ENCODE measurements at places on chromosomes 5 and 9.

DNA sequence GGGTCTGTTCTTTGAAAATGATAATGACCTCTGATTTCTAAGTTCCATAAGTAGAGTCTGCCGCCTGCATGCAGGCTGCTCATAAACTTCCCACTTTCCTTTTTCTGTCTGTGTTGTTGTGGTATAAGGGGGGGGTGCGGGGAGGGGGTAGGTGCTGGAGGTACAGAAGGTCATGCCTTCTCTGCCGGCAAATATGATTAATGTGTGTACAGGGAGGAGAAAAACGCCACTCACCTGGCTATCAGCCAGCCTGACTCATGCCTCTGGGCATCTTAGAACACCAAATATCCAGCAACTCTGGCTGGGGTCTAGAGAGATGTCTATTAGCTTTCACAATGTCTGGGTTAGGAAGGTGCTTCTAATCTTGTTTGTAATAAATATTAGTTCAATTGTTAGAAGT lies 128.3 kb downstream of the EFNA5 start:
- no peak for DNase-seq

GRCh38 chr9:7799944-7800285 lies 337 bp upstream of the DMAC1 start:
- no peak for DNase-seq

- DNase-seq = no peak
Measured at GRCh38 chr9:80410106-80410505, 838.3 kb downstream of the TLE4 start.

- DNase-seq = no peak
Measured at GRCh38 chr9:130451509-130452388, 7.0 kb downstream of the ASS1 start.

DNA sequence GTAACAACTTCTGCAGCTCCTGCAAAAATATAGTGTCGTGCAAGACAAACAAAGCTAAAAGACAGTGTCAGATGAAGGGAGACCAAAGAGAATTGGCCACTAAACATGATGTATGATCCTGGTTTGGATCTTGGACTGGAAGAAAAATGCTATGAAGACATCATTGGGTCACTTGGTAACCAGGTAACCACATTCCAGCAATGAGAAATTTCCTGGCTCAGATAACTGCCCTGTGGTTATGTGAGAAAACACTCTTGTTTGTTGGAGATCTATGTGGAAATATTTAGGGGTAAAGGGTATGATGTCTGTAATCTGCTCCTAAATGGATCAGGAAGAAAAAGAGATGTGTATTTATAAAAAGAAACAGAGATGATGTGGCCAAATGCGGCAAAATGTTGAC lies 45.5 kb upstream of the ANKRD33B start:
- no peak for DNase-seq

GRCh38 chr5:91373600-91373999 lies 9.5 kb downstream of the ARRDC3 start:
- DNase-seq = no peak

DNA sequence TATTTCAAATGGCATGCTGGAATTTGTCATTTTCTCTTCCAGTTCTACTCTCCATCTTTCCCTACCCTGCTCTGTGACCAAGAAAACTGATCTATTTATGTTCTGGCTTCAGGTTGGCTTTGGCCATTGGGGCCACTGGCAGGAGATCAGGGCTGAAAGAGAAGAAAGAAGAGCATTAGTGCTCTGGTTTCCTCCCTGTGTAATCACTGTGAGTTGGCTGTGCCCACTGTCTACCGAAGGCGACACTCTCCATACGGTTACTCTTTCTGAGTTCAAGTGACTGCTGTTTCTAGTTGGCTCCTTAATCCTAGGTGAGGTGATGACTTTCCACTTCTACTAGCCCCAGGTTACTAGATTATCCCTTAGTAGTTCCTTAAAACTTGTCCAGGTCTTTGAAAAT lies 372.6 kb downstream of the PRELID2 start:
- DNase-seq = no peak

DNA sequence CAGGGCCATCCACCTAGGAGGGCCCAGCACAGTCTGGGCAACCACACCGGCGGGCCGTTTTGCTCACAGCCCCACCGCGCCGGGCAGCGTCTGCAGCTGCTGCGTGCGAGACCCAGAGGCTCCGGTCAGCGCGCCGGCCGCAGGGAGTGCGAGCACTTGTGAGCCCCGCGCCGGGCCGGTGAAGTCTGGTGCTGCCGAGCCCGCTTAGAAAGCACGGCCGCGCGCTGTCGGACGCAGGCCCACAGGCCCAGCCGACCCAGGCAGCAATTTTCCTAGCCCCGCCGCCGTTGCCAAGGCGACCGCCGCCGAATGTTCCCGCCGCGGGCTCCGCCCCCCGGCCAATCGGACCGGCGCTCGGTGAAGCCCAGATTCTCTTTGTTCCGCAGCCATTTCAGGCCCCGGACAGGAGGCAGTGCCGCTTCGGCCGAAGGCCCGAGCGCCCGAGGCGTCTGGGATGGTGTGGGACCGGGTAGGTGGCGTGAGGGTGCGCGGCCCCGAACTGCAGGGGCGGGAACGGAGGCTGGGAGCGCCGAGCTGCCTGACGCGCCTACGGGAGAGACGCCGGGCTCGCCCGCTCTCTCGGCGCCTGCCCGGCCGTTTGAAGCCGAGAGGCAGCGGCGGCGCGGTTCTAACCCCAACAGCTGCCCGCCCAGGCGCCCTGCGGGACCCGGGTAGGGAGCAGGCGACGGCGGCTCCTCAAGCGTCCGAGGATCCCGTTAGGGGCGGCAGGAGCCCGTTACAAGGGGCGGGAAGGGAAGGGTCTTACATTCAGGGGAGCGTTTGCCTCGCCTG lies at the start of gene TNPO1:
Gene TNPO1 (plus strand): TSS at position 378 of the 792 bp plus-strand sequence. CDS start 77 bp downstream, at position 455.
- peak; percentile 89 for DNase-seq

DNA sequence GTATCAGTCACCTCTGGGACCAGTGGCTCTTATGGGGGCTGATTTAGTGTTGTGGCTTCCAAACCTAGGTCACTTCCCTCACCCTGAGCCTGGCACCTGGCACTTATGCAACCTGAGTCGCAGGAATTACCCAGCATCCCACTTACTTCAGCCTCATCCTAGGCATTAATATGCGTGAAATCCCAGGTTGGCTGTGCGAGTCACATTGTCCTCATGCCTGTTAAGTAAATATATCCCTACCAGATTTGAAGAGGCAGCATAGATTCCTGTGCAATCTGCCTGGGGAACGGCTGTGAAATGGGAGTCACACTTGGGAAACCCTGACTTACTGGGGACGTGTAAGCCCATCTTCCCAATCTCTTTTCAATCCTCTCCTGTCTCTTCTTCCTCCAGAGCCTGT lies 42.7 kb upstream of the AKNA start:
- DNase-seq = no peak

- DNase-seq = no peak
Measured at GRCh38 chr5:78899922-78900362, 85.2 kb downstream of the ARSB start.

DNA sequence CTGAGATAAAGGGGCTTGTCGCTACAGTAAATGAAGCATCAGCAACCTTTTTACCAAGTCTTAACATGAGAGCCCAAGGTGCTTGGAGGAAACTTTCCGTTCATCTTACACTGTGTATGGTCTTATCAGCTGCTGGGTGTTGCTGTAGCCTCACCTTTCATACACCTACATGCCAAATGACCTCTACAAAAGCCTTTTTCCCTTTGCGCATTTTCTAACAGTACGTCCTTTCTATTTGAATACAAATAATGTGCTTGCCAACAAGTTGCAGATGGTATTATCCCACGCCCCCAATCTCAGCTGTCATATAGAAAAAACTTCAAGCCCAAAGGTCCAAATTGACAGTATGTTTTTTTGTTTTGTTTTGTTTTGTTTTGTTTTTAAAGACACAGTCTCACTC lies 96.9 kb downstream of the BNC2 start:
- DNase-seq = no peak

GRCh38 chr9:76521906-76522305 lies 62.9 kb downstream of the GCNT1 start:
- no peak for DNase-seq

DNA sequence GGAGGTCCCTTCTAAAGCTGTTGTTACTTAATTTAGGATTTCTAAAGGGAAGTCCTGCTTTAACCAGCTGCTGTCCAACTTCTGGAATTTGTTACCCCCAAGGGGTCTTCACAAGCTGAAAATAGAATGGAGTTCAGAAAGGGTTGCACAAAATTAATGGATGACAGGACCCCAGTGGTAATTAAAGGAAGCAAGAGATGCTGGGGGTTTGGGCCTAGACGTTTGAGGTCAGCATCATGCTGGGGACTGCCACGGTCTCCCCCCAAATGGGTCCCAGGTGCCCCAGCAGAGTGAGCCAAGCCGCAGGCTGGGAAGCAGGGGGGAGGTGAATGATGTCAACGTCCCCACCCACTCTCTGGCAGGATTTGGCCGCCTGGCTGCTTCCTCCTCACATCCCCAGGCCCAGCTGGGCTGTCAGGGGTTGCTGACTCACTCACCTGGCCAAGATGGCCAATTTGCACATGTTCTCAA lies 97.5 kb upstream of the ARAP3 start:
- no peak for DNase-seq

- DNase-seq = no peak
Measured at GRCh38 chr5:143188692-143189091, 214.8 kb downstream of the NR3C1 start.

DNA sequence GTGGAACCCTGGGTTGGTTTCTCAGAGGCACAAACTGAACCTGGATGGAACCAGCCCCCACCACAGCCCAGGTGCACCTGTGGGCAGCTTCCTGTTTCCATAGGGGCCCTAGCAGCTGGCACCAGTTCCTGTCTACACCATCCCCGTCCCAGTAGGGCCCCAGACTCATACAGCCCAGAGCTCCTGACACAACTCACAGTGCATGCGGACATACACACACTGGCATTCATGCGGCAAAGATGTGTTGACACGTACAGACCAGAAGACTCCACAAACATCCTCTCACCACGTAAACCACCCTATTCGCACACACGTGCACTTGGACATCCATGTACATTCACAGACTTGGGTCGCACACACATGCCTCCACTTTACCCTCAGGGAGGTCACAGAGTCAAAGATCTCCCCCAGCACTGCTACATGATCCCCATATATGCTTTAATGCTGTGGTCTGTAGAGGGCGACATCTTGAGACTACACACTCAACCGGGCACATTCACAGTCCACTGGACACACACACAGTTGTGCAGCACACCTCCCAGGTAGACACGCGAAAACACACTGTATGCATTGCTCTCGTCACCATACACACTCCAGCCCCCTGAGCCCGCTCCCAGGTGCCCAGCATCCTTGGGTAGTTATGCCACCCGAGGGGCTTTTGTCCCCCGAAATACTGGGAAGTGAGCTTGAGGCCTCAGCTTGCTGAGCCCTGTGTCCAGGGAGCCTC lies 22.4 kb downstream of the CXXC5 start:
- no peak for DNase-seq

DNA sequence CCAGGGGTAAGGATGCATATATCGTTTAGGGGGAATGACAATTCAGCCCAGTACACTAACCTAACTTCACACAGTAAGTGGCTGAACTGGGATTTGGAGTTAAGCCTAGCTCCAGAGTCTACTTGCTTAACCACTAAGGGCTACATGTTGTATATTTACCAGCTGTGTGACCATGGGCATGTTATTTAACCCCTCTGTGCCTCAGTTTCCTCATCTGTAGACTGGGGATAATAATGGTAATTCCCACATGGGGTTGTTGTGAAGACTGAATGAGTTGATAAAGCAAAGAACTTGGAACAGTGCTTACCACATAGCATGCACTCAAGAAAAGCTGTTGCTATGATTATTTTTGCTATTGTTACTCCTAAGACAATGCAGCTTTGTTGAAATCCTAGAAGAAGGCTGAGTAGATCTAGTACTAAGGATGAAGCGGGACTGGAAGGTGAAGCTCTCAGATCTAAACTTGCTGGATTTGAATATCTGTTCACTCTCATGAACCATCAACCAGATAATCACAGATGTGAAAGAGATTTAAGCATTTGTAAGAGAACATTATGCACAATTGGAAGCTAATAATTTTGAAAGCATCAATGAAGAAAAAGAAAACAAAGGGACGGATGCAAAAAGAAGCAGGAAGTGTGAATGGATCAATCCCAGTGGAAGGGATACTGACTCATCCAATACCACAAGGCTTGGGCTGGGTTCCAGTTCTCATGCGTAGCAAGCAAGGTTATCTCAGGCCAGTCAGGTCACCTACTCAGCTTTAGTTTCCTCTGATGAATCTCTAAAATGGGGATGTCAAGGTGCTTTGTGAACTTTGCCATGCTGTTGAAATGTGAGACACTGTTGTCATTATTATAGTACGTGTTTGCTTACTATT lies 78.5 kb upstream of the TBC1D2 start:
- no peak for DNase-seq

DNA sequence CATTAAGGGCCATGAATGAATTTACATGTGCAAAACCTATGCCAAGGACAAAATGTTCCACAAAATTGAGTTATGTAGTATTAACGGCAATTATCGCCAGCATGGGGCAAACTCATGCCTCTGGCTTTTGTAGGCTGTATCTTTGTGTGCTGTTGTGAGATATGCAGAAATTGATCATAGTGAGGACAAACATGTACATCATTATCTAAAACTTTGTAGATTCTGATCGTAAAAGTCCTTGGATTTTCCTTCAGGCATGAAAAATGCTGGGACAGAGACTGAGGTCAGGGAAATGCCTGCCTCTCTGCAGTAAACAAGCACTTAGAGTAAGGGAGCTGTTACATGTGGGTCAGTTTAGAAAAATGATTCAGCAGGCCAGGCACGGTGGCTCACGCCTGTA lies 5.9 kb upstream of the TXNDC8 start:
- DNase-seq = no peak

DNA sequence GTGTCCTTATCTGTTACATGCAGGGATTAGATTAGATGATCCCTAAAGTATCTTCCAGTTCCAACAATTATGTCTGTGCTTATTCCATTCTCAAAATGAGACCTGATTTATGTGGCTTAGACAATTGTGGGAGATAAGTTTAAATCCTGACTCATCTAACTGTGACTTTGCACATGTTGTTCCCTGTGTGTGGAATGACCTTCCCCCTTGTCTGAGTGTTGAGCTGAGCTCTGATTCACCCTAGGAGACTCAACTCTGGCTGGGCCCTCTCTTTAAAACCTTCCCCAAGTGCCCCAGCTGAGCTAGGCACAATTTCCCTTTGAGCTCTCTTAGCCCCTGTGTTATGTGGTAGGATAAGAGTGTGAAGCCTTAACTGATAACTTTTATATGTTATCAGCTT lies 118.9 kb upstream of the ELL2 start:
- DNase-seq = no peak

- DNase-seq = no peak
Measured at GRCh38 chr5:64229163-64229774, 63.6 kb downstream of the RNF180 start.

DNA sequence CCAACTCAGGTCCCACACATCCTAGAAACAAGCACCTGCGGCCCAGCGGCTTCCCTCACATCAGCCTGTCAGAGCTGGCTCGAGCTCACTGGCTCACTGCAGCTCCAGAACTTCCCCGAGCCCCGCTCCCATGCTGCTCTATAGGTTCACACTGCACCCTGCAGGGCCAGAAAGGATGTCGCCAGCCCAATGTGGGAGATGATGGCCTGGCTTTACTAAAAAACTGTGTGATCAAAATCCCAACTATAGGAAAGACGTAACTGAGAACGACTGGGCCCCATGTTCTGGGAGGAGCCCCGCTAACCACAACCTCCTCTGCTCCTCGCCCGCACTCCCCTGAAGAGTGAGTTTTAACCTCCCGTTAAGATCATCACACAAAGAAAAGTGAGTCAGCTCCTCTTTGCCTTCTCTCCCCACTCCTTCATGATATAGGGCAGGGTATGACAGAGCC lies 4.6 kb downstream of the SURF4 start:
- peak; percentile 70 for DNase-seq

Measured in activated T-cell treated with anti-CD3 and anti-CD28 coated beads, Interleukin-2, amount 50 U/mL, for 1 hour (primary cell).